KBM-7 (cell line): ENCODE measurements at places on chromosomes 6 and 20.

GRCh38 chr20:61926796-61927192 lies 138.9 kb downstream of the TAF4 start:
- no peak for DNase-seq

GRCh38 chr20:23857962-23858595 lies 21.5 kb downstream of the CST5 start:
- no peak for DNase-seq

DNA sequence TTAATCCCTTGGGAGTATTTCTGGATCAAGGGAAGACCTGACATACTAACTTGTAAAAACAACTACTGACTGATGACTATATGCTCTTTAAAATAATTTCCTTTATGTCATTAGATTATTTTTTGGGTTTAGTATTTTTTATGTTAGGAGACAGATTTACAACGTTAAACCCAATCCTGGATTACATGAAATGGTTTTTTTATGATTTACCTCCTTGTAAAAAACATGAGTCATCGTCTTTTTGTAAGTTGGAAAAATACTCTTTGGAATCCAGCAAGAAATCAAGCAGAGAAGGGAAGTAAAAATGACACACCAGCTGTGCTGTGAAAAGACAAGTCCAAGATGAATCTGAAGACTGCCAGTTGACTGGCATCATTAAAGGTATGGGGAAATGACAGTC lies 6.7 kb downstream of the STK4 start:
- DNase-seq = no peak

GRCh38 chr6:4727671-4728435 lies 48.4 kb upstream of the CDYL start:
- DNase-seq = peak; percentile 40
